ENCODE measurements at places on chromosomes 5 and 9.

- DNase-seq: no peak
Observed at GRCh38 chr9:134360180-134360759, 34.0 kb downstream of the RXRA start.

DNA sequence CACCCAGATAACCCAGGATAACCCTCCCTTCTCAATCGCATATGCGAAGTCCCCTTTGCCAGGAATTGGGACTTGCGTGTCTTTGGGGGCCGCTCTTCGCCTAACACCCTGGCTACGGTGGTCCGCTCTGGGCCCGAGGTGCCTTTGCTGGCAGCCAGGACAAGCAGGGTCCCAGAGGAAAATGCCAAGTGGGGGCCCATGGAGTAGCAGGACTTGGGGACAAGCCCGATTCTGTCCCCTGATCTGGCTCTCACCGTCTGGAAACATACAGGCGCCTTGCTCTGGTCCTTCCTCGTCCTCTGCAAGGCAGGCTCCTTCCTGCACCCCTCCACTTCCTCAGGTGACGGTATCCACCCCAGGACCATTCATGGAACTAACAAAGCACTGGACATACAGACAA is 78.1 kb upstream of the UNC5A start:
- no peak for DNase-seq

- DNase-seq: no peak
Observed at GRCh38 chr5:119860463-119860862, 231.1 kb downstream of the FAM170A start.

GRCh38 chr5:106290841-106291240 is 1379.9 kb downstream of the EFNA5 start:
- DNase-seq: no peak

DNA sequence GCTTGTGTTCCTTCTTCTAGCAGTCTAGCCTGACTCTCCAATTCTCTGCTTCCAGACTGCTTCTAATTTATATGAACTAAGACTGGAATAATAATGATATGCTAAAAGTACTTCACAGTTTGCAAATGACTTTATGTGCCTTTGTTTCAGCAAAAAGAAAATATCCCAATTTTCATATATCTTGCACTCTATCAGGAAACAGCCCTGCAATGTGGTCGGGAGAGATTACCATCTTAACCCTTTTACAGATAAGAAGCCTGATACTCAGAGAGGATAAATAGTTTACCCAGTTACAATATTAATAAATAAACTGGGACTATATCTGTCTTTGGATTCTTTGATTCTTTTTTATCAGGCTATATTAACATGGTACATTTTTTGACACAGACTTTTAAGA is 126.0 kb downstream of the CDC42SE2 start:
- no peak for DNase-seq

GRCh38 chr9:426976-427375 is 212.3 kb downstream of the DOCK8 start:
- no peak for DNase-seq

- DNase-seq: no peak
Observed at GRCh38 chr5:143170104-143170503, 233.4 kb downstream of the NR3C1 start.

- DNase-seq: no peak
Observed at GRCh38 chr5:24272741-24273140, 372.0 kb downstream of the CDH10 start.

- no peak for DNase-seq
Observed at GRCh38 chr5:120382833-120383232, 81.3 kb upstream of the PRR16 start.

GRCh38 chr5:145499483-145499882 is 335.7 kb downstream of the PRELID2 start:
- no peak for DNase-seq

DNA sequence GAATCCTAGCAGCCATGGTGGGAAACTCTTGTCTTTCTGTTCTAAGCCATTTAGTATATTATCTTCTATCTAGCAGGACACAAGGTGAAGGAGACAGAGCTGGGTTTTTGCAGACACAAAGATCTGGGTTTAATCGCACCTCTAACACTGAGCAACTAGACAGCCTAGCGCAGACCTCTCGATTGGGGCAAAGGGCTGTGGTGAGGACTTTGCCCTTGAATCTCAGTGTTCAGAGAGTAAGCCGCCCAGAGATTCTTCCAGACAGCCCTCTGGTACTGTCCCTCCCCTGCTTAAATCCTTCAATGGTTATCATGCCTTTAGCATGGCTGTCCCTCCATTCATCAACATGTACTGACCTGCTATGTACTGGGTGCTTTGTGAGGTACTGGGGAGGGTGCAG is 128.1 kb downstream of the CRB2 start:
- DNase-seq: no peak

DNA sequence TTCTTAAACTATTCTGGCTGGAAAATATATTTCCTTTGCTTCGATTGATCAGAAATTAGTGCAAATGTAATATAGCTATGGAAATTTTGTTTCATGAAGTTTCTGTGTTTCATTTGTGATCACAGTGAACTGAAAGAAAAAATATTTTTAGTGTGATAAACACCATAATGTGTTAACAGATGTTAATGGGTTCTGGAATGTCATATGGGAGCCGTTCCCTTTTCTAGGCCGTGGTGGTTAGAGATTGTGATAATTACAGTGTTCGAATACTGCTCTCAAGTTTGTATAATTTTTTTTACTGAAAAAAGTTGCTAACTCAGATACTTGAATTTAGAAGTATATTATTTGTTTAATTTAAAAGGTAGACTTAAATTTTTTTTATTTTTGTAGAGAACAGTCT is 19.3 kb downstream of the GAPVD1 start:
- DNase-seq: no peak

DNA sequence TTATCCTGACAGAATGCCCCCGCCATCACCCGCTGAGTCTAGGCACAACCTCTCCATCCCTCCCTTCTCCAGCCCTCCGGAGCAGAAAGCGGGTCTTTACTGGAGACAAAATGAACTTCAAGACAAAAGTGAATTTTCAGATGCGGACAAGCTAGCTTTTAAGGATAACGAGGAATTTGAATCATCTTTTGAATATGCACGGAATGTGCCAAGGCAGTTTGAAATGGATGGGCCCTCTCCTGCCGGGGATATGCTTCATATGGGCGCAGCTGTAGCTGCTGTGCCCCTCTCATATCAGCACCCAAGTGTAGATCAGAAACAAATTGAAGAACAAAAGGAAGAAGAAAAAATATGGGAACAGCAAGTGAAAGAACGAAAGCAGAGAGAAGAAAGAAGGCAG is 37.5 kb downstream of the CPLANE1 start:
- DNase-seq: no peak

GRCh38 chr9:82791692-82792091 is 271.2 kb downstream of the RASEF start:
- DNase-seq: no peak
